ENCODE measurements at places on chromosomes 6 and 20.

GRCh38 chr6:158783167-158783450 is 36.1 kb downstream of the EZR start:
- no peak for DNase-seq

GRCh38 chr6:158049055-158050028 is 67.7 kb downstream of the SYNJ2 start:
- no peak for DNase-seq

DNA sequence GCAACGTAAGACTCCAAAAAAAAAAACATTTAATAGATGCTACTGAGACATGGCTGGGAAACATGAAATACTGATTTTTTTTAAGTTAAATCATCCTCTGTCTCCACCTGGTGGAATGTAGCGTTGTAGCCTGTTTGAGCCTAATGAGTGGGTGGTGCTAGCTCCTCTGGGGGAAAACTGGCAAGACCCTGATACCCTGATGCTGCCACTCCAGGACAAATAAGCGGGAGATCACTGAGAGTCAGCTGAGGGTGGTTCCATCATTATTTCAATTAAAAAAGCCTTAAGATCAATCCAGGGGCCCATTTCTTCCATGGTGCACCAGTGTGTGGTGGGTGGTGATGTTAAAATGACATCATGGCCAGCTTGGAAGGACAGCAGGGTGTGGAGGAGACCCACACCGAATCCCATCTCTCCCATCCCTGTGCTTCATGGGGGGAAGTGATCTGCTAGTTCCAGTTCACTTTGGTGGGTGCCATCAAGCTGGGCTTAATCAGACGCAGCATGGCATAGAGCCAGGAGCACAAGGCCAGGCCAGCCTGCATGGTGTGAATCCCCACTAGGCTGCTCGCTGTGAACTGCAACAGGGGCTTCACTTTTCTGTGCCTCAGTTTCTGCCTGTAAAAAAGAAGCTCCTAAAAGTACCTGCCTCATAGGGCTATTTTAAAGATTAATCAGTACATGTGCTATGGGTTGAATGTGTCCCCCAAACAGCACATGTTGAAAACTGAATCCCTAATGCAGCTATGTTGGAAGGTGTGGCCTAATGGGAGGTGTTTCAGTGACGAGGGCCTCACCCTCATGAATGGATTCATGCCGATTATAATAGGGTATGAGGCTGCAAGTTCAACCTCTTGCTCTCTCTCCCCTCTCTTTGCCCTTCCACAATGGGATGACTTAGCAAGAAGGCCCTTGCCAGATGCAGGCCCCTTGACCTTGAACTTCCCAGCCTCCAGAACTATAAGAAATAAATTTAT is 13.0 kb upstream of the MRPS10 start:
- peak; percentile 36 for DNase-seq

DNA sequence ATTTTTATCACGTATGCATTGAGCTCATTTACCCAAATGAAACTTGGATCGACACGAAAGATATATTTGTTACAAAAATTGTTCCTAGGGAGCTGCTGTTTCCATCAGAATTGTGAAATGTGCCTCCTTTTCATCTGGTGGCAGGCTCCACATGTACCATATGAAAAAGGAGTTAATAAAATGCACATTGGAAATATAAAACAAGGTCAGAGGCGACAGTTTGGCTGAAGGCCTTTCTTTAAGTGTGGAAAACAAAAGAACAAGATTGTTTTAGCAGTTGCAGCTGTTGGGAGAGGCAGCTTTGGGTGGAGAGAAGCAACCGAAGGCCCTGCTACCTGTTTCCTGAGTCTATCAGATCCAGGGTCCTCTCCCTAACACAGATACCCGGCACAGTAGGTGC is 334.5 kb upstream of the NT5E start:
- DNase-seq = no peak

- peak; percentile 12 for DNase-seq
These were observed 21.7 kb downstream of the MAP1LC3A start for GRCh38 chr20:34579979-34580940.

- no peak for DNase-seq
These were observed 361.4 kb upstream of the JAG1 start for GRCh38 chr20:11035211-11035610.

DNA sequence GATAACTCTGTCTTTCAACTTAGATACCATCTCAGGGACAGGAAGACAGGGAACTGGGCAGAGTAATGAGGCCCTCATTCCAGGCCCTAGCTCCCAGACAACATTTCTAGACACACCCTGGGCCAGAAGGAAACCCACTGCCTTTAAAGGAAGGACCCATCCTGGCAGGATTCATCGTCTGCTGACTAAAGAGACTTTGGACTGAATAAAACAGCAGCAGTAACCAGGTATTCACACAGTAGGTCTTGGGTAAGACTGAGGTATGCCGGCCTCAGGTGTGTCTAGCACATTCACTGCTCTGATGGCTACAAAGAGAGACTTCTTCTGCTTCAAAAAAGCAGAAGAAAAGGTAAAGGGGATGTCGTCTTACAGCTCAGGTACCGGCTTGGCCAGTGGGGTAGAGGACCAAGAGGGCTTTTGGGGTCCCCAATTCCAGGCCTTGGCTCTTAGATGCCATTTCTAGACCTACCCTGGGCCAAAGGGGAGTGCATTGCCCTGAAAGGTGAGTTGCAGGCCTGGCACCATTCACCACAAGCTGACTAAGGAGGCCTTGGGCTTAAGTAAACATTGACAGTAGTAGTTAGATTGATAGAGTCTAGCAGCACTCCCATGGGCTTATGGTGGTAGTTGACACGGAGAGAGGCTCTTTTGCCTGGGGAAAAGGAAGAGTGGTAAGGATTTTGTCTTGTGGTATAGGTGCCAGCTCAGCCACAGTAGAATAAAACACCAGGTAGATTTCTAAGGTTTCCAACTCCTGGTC is 13.4 kb downstream of the SNX14 start:
- no peak for DNase-seq

DNA sequence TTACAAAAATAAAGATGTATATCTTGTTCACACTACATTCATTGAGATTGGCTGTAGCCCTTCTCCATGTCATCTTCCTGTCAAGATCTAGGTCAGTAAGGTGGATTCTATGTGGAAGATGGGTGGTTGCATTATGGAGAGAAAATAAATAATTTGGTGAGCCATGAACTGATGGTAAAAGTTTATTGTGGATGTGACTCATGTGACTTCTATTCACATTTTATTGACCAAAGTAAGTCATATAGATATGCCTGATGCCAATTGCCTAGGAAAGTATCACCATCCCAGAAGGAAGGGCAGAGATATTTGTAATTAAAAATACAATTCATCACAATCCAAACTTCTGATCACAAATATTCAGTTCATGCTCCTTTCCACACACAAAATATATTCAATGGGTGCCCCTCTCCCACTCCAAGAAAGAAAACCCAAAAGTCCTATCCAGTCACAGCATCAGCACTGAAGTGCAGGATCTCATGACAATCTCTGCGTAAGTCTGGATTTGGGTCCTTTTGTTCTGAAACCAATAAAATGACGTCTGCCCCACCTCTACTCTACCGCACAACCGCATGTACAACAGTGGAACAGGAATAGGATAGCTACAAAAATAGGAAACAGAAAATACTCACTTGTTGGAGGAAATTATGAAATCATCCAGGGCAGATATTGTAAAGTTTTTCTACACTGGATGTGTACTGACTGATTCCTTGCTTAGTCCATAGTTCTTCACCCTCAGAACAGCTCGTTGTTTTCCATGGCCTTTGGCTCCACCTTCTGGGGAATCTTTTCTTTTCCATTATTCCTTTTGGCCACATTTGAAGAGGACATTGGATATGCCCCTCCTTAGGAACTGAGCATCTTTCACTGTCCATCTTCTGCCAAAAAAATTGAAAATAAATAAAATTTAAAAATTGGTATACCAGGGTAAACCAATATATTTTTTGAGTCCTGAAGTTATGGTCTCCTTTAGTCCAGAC is 16.1 kb upstream of the SLC17A3 start:
- peak; percentile 14 for DNase-seq

Measured in astrocyte of the spinal cord (primary cell).